ENCODE measurements at places on chromosomes 16 and 17. TPM values are rescaled to one million over a fixed set of nuclear protein-coding genes. Genes with fewer than 3 reads are reported as not detected.
A peak's percentile ranks its signal among the peaks of the same experiment; 100 is the strongest.

GALR2 gene
- total RNA-seq, result 1.1 TPM

TNS4 gene
- not detected for total RNA-seq

FMNL1 gene
- 3.2 TPM for total RNA-seq

GRCh38 chr17:41974031-41974430, 7.4 kb downstream of the CNP start:
- peaks cover 30% of the 10 kb centered on the region for H3K36me3 ChIP-seq
- H3K4me3 ChIP-seq, result no peak overlapping the region
- H3K27me3 ChIP-seq, result no peaks in the 10 kb centered on the region
- peaks cover 8% of the 10 kb centered on the region for H3K4me1 ChIP-seq

GRCh38 chr17:72772331-72772821, 320.1 kb downstream of the SLC39A11 start:
- no peaks in the 10 kb centered on the region for H3K4me1 ChIP-seq
- DNase-seq, result no peak
- no peak overlapping the region for H3K4me3 ChIP-seq
- no peak overlapping the region for H3K27ac ChIP-seq
- peaks cover 6% of the 10 kb centered on the region for H3K27me3 ChIP-seq

GRCh38 chr16:51951668-51952298, 595.2 kb downstream of the TOX3 start:
- peak; percentile 45 for DNase-seq
- H3K27me3 ChIP-seq, result peaks cover 15% of the 10 kb centered on the region
- peak overlapping the region; percentile 81 for H3K27ac ChIP-seq
- H3K36me3 ChIP-seq, result no peaks in the 10 kb centered on the region
- peak overlapping the region; percentile 20 for H3K4me3 ChIP-seq

DNA sequence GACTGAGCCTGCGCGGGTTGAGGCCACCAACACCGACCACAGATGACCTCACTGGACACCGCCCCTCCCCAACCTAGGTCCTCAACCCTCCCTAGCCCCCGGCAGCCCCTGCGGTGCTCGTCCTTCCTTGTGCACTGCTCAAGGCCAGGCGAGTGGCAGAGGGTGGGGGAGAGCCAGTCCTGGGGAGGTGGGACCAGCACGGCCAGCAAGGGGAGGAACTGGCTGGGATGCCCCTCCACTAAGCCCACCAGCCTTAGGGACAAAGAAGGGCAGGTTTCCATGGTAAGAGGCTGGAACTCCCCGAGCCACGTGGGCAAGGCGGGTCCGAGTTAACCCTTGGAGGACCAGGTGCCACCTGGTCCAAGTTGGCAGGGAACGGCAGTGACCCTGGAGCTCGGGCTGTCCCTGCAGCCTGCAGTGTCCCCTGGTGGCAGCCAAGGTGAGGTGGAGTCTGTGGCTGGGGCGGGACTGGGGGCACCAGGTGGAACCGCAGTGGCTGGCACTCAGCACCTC, 9.2 kb downstream of the FSCN2 start:
- DNase-seq, result peak; percentile 52
- no peak overlapping the region for H3K27ac ChIP-seq
- peaks cover 9% of the 10 kb centered on the region for H3K27me3 ChIP-seq
